NCI-H748 treated with DMSO at 0.1 percent for 48 hours (cell line): ENCODE measurements at places on chromosomes 7 and 10.

- DNase-seq: no peak
These were observed 74.6 kb downstream of the CUL1 start for GRCh38 chr7:148773334-148773733.

DNA sequence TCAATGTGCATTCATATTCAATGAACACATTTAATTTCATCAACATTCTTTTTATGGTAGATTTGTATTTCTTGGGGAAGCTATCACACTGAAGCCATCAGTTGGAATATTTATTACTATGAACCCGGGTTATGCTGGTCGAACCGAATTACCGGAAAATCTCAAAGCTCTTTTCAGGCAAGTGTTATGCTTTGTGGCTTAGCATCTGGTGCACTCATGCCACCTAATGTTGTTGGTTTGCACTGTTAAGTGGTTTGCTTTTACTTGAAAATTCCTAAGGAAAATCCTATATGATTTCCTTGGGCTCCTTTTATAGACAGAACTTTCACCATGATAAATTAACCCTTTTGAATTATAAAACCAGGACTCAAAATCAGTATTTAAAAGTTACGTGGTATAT is 147.9 kb downstream of the DNAH11 start:
- DNase-seq: no peak

DNA sequence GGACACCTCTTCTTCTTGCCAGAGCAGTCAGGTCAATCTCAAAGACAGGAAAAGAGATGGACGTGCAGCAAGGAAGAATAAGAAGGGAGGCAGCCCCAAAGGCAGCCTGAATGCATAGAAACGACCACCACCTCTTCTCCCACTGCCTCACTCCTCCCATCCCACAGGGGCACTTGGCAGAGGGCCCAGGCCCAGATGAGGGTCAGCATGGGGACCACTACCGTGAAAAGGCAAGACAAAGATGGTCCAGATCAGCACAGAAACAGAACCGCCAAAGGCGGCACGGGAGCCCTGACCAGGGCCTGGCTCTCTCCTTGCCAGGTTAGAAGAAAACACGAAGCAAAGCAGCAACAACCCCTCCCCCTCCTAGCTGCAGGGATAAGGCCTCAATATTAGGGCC is 1.9 kb upstream of the NDST2 start:
- DNase-seq: no peak

- no peak for DNase-seq
These were observed 1.9 kb downstream of the TTYH3 start for GRCh38 chr7:2633538-2634266.

DNA sequence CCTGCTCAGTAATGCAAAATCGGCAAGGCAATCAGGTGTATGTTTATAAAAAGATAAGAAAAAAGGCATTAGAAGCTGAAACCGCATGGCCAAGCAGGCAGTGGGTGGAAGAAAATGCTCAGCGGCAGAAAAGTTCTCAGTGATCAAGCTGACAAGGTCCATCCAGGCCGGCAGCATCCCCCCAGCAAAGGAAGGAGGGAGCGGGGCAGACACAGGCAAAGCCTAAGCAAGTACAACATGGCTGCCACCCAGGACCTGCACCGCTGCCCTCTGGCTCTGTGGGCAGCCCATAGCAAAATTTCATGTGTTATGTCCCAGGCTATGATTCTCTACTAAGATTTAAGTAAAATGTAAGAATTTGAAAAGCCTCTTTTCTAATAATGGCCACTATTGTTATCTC is 45.4 kb downstream of the MRPS24 start:
- DNase-seq: no peak

GRCh38 chr7:618539-619367 is 99.1 kb upstream of the PDGFA start:
- no peak for DNase-seq
